Stimulated activated CD4-positive, alpha-beta T cell treated with anti-CD3 and anti-CD28 coated beads, Interleukin-1b, Interleukin-23, amount 100 ng/mL, for 1 hour (primary cell): ENCODE measurements at places on chromosomes 1 and 21.

- no peak for DNase-seq
These were observed 41.4 kb upstream of the PLA2G2C start for GRCh38 chr1:20227704-20228103.

GRCh38 chr1:206967096-206967849 lies 3.0 kb downstream of the FCAMR start:
- DNase-seq, result no peak

- DNase-seq, result no peak
These were observed 413.9 kb downstream of the LRRIQ3 start for GRCh38 chr1:73784026-73784425.

- DNase-seq, result no peak
These were observed 53.4 kb upstream of the IFFO2 start for GRCh38 chr1:19009882-19010321.

DNA sequence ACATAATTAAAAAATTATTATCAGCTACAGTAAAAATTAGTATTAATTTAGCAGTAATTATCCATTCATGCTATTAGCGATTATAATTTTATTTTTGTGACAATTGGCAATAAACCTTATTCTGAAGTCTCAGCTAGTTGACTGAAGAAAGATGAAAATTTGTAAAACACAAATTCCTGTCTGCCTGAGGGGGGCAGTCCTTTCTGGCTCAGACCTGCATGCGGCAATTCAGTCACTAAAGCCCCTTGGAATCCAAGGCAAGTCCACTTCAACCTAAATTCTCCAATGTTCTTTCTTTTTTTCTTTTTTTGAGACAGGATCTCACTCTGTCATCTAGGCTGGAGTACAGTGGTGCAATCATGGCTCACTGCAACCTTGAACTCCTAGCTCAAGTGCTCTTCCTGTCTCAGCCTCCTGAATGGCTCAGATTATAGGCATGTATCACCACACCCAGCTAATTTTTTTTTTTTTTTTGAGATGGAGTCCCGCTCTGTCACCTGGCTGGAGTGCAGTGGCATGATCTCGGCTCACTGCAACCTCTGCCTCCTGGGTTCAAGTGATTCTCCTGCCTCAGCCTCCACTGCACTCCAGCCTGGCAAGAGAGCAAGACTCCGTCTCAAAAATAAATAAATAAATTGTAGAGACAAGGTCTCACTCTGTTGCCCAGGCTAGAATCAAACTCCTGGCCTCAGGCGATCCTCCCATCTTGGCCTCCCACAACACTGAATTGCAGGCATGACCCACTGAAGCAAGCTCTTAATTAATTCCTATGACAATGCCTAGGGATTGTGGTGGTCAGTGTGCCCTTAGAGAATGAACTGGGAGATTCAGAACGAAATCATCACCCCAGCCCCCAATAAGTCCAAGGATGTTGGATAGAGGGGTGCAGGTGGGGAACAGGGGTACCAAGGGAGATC lies 24.2 kb upstream of the ITPKB start:
- DNase-seq, result no peak

DNA sequence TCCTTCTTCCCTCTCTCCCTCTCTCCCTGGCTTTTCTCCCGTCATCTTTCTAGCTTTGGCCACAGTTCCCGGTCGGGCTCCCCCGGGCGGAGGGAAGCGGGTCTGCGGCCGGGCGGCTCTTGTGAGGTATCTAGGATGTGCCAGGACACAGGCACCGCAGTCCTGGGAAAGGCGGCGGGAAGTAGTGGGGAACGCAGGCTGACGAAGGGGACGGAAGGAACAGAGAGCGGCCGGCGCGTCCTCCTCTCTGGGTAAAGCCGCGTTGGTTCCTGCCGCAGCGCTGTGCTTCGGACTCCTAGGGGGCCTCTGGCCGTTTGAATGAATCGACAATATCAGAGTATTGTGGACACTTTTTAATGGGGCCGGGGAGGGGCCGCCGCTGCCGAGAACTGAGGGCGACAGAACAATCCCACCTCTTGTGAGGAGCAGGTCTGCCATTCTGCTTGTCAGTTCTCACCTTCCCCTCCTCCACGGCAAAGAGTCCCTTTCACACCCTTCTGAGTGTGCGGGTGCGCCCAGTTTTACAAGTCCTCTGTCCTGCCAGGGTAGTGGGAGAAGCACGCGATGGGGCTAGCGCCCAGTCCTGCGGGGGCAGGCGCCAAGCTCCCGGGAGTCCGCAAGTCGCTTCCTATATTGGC lies 1.2 kb upstream of the LHX9 start:
- DNase-seq, result no peak
